CD4-positive, alpha-beta T cell treated with Interleukin-1 beta for 1 hour (primary cell): ENCODE measurements at places on chromosomes 2 and 18.
A peak's percentile ranks its signal among the peaks of the same experiment; 100 is the strongest.

DNA sequence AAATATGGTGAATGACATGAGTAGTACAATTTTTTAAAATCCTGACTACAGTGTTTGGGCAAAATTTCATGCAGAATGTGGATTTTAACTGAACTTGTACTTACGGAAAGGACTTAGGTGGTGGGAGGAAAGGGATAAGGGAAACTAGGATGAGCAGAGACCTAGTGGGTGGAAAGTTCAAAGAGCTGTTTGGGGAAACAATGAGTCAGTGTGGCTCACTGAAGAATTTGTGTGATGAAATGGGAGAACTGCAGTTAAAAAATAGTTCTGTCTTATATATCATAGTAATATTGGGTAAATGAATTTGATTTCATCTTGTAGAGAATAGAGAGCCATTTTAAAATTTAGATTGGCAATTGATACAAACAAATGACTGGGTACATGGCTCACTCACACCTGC is 220.1 kb upstream of the CTAGE1 start:
- DNase-seq: no peak

DNA sequence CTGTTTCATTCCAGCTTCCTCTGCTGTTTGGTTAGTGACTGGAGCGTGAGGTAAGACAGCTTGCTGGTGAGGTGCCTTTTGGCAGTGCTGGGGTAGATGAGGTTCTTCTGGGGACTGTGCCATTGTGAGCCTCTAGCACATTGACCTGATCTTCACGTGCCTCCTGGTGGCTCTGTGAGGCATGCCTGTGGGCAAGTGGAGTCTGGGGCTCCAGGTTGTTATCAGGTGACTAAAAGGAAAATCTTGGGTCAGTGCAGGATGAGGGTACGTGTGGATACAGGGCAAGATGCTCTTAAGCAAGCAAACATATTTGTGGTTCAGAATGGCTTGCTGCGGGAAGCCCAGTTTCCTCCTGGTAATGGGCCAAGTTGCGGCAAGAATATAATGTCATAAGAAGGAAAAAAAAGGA is 75.4 kb downstream of the FHOD3 start:
- DNase-seq: no peak

DNA sequence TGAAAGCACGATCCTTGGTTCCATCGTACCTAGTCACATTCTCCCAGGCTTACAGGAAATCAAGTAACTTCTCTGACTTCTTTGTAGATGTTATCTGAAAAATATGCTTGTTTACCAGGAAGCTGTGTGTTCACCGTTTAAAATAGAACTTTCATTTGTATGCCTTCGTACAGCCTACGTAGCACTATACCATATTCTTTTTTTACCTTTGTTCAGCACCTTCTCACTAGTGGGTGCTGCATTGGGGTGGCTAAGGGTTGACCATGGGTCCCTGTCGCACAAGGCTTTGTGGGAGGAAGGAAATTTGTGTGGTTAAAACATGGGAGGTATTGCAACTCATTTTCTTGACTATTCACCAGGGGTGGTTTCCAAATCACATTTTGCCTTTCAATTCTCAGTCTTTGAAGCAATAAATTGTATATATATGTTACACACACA is 16.6 kb downstream of the MALT1 start:
- peak; percentile 86 for DNase-seq

DNA sequence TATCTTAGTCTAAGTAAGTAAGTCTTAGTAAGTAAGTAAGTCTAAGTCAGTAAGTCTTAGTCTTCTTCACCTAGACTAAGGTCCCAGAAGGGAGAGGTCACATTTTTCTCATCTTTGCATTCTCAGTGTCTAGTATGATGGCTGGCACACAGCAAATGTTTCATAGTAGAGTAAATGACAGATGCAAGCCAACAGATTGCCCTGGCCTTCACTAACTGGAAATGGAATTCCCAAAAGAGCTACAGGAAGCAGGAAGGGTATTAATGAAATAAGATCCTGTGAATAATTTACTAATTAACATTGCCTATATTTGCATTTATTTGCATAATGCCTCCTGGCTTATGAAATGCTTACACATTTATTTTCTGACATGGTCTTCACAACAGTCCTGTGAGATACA is 221.6 kb downstream of the RAD51AP2 start:
- DNase-seq: no peak

GRCh38 chr18:41845563-41845962 is 109.5 kb upstream of the PIK3C3 start:
- no peak for DNase-seq

DNA sequence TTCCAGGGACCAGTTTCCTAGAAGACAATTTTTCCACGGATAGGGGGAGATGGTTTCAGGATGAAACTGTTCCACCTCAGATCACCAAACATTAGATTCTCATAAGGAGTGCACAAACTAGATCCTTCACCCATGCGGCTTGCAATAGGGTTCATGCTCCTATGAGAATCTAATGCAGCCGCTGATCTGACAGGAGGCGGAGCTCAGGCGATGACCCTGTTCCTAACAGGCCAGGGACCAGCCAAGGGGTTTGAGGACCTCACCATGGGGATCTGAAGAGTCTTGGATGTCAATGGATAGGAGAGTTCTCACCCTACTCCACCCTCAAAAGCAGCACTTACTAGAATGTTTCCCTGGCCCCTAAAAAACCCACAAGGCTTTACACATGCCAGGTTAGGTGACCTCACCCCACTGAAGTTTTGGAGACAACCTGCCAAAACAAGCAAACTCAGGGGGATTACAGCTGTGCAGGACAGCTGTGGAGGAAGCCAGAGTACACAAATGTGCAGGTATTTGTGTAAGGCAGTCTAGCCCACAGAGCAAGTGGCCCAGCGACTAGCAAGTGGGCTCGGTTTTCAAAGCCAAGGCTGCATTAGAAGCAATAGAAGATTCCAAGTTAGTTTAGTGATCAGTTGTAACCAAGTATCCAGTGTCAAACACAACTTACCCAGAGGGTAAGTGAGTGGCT is 3.9 kb downstream of the EVA1A start:
- no peak for DNase-seq

- DNase-seq: no peak
These were observed 54.5 kb downstream of the DPP10 start for GRCh38 chr2:114496959-114497358.

DNA sequence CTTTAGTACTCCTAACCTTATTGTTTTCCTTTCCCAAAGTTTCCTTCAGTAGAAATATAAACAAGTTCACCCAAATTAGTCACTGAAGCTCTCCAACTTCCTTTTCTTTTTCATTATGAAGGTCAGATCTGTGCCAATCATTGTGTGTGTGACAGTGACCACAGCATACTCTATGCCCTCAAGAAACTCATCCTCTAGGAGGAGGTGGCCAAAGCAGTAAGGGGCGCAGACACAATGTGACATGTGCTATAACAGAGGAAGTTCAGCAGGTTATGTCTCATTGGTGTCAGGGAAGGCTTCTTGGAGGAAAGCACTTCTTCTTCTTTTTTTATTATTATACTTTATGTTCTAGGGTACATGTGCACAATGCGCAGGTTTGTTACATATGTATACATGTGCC is 60.0 kb upstream of the PSME4 start:
- DNase-seq: no peak

- DNase-seq: no peak
These were observed 84.0 kb downstream of the SPP2 start for GRCh38 chr2:234134496-234134895.

GRCh38 chr2:157184161-157184895 is 73.2 kb upstream of the GALNT5 start:
- no peak for DNase-seq

DNA sequence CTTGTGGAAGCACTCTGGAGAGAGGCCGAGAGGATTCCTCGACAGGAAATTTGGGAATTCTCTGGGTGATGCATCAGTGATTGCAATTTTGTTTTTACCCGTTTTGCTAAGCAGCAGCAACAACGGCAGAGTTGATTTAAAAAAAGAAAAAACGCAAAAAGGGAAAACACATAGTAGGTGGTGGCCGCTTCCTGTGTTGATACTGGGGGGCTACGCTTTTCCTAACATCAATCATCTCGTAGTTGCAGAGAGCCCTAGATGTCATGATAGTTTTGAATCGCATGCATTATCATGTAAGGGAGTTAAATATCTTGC is 271 bp upstream of the RBM43 start:
- no peak for DNase-seq

DNA sequence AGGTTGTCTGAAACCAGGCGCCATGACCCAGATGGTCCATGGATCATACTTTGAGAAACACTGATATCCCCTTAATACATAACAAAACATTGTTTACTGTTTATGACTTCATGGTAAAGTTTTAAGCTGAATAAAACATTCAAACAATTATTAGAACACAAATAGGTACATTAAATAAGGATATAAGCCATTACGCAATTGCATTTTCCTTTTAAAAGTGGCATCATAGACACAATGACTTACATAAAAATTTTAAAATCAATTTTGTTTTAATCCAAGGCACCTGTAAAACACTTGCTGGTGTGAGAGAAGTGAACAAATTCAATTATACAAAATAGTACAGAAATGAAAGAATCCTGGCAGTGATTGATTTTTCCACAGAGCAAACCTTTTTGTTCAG is 10.2 kb upstream of the CPLX4 start:
- no peak for DNase-seq

DNA sequence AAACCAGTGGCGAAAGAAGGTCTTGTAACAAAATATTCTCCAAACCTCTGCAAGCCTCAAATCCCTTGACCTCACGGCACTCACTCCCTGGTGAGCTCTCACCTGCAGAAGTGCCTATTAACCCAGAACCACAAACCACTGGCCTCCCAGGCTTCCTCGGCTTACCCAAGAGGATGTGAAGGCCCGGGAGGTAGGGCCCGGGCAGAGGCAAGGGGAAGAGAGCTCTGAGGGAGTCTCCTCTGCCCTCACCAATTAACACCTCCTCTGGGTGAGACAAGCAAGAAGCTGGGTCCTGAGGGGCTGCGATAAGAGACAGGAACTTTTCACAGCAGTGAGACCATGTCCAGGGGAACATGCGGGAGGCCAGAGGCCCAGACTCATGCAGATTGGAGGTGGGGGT is 53.7 kb downstream of the EMX1 start:
- no peak for DNase-seq

GRCh38 chr18:55317324-55317723 is 270.7 kb downstream of the TCF4 start:
- DNase-seq: no peak

DNA sequence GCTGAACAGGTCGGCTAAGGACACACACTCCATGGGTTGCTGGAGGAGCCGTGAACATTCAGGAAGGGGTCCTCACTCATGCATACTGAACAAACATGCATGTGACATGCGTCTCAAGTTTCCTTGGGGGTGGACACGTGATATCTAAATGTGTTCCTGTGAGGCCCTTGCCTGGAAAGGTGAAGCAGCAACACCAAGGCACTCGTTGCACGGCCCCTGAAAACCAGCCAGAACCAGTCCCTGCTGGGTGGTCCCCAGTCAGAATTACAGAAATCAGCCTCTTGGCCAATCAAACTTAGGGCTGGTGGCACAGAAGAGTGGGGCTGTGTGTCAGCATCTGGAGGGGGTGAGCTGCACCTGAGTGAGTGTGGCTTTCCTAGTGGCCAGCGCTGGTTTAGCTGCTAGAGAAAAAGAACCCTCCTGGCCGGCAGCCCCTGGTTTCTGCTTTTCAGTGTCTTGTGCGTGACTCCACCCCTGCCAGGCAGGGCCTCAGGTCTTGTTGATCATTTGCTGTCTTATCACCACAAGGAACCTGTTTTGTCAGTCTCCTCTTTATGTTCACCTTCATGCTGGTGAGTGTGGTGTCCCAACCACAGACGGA is 3.2 kb upstream of the AQP12B start:
- DNase-seq: no peak

DNA sequence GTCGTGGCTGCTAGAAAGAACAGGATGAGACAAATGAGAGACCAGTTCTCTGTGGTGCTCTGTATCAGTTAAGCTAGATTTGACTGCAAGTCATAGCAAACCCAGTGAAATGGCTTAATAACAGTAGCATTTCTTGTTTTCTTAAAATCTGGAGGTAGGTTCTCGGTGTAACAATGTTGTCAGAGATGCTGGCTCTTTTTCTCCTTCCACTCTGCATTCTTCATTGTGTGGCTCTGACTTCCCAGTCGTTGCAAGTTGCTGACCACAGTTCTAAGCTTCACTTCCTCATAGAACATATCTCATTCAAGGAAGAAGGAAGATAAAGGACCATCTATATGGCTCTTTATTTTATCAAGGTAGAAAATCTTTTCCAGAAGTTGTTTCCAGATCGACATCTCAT is 7.9 kb upstream of the CKAP2L start:
- no peak for DNase-seq

DNA sequence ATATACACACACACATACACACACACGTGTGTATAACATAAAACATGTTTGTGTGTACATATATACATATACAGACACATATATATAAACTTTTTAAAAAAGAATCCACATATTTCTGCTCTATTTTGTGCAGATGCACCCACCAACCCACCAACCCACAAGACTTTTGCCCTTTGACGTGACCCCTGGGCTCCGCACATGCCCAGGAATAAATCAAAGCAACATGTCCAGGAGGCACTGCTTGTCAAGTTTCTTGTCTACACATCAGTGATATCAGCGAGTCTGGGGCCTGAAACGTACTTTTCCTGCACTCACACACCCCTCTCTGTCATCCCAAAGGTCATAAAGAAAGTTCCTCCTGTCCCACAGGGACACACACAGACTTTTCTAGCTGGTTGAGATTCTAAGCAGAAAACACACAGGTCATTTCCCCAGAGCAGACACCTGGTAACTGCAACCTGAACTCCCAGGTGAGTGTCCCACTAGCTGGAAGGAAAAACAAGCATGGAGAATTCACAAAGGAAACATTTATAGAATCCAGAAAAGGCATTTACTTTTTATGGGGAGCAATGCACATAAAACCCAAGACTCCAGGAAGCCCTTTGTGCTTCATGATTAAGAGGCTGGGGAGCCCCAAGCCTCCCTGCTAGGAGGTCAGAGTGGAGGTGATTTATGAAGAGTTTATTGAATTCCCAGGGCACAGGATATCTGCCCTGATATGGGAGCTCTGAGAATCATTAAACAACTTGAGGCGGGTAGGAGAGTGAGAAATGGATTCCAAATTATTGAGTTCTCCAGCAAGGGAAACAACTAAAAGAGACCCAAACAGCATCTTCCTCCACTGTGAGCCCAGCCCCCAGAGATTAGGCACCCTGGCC is 211.6 kb downstream of the MGAT5 start:
- DNase-seq: no peak

- DNase-seq: no peak
These were observed 5.4 kb upstream of the CWC22 start for GRCh38 chr2:180012523-180012922.

DNA sequence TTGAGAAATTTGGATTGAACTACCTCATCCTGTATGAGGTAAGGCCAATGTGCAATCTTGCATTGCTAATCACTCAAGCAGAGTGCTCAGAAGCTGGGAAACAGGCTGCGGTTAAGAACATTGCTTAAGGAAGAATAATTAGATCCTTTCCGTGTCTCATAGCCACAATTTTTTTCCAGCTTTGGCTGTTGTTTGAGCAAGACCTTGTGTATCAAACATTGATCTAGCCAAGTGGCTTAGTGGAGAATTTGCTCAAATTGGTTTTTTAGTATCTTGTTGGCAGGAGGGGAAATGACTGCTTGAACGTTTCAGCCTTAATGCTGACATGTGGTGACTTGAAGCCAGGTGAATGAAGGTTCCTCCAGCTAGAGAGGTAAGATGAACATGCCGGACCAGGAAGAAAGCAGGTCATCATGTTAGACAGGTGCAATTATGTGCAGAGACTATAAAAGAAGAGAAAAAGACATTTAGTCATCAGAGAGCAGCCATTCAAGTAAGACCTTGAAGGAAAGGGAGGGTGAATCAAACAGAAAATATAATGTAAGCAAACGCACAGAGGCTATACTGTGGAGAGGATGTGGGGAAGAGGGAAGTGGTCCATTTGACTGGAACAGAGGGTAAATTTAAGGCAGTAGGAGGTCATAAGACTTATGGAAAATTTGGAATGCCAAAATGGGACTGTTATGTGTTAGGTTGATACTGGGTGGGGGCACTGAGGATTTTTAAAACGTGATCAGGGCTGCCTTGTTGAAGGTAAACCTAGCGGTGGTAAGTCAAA is 98.9 kb upstream of the CYP1B1 start:
- DNase-seq: no peak
